ENCODE measurements at places on chromosomes 2 and 18.

DNA sequence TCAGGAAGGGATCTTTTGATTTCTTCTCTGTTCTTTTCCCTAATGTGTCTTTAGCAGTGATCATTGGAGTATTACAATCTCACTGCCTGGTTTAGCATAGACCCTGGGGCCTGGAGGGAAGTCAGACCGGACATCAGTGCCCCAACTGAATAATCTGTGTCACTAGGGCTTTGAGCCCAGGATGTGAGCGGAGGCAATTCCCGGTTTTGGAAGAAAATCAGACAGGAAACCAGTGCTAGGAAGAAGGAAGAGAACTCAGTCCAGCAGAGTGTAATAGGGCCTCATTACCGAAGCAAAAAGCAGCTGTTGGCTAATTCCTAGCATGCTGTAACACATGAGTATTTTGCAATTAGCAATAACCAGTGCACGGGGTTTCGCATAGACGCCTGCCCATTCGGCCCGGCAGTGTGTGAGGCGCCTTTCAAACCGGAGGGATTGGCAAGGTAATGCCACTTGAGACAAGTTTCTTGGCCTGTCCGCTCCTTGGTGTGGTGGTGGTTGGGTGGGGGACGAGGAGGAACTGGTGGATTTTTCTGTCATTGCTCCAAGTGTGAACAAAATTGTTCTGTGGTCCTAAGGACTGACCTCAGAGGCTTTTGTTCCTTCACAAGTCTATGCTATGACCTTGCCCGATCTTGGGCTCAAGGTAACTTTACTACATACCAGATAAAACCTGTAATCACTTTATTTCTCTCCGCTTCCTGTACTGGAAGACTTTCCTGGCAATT, 2.8 kb downstream of the FOSL2 start:
- DNase-seq: no peak

DNA sequence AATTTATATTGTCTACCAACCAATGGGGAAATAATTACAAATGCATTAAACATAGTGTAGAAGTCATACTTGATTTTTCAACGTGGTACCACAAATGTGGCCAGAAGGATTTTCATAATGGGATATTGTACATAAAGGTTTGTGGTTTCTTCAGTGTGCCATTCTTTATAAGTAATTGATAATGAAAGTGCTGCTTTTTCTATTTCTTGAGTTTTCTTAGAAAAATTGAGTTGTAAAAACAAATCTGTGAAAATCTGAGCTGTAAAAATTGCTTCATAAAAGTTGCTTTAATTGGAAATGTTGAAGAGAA, 103.6 kb downstream of the KYNU start:
- DNase-seq: no peak

- DNase-seq: no peak
Measured at GRCh38 chr18:45667056-45667736, 51.9 kb downstream of the SLC14A2 start.

GRCh38 chr2:134261398-134262131, 7.7 kb downstream of the MGAT5 start:
- no peak for DNase-seq

DNA sequence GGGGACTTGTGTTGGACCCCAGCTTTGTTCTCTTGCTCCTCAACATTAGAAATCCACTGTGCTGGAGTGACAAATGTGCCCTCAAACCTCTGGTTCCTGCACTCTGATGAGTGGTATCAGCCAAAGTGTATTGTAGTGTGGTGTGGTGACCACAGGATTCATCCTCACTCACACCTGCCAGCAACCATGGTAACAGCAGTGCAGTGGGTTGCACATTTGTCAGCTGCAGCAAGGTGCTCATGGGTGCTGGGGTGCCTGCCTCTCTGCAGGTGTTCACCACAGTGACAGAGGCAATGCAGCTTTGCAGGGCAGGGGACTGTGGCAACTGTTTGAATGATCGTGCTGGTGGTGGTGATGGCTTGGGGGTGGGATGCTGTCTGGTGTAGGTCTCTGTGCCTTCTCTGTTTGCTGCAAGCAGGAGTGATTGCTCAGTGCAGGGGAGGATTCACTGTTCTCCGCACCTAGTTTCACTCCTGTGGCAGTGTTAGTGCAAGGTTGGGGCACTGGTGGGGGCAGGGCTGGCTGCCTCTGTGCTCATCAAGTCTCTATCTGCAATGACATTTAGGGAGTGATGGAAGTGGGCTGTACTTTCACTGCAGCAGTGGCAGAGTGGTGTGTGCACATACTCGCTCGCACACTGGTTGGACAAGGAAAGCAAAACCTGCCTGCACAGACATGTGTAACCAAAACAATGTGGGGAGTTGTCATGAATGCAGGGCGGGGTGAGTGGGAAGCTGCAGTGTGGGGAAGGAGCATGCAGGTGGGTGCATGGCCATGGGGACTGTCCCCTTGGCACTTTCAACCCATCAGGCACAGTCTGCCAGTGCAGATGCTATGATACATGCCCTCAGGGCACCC, 301.1 kb downstream of the PIK3C3 start:
- DNase-seq: no peak

GRCh38 chr2:24832073-24832461, 38.8 kb downstream of the CENPO start:
- DNase-seq: no peak

- no peak for DNase-seq
Measured at GRCh38 chr2:60358476-60358875, 195.0 kb downstream of the BCL11A start.

DNA sequence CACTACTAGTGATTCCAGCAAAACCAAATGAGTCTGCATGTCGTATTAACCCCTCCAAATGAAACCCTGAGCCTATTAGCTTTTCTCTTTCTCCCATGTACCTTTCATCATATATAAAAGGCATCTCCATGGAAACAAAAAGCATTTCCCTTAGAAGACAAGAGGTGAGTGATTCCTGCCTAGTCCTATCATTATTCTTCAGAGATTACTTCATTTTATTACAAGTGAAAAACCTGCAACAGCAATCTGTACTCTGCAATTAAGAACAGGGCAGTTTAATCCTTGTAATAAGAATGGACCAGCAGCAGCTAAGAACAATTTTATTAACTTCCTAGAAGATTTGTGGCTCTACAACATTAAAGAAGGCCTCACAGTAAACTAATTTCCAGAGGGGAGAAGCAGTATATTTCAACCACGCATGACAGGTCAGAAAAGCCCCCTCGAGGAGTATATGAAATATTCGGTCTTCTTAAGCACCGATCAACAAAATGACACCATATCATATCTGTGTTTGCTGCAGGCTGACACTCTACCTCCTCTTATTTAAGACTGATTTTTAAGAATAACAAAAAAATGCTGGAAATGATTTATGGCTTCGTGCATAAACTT, 132.3 kb upstream of the TFPI start:
- no peak for DNase-seq

- no peak for DNase-seq
Measured at GRCh38 chr2:181114021-181114420, 133.6 kb downstream of the UBE2E3 start.

DNA sequence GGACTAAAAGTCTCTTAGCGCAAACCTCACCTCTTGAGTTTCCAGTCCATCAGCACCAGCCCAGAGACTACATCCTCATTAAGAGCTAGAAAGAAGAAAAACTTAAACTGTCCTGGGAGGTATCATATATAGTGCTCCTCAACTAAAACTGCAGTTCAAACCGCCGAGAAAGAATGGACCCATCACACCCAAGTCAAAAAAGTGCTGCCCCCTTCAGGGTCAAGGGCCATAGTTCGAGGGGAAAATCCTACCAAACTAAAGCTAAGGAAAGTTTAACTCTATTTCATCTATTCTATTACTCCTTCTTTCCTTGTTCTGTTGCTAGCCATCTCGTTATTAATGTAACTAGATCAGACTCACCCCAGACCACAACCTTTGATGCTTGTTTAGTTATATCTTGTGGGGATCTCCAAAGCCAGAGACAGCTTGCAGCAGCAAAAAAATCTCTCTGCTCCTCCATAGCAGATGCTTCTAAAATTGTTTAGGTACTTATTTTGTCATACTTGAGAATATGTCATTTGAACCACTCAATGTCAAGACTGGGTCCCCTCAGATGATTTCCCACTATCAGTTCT, 134.5 kb upstream of the RMP24 start:
- DNase-seq: no peak

- no peak for DNase-seq
Measured at GRCh38 chr18:45829855-45830254, 4.4 kb downstream of the SIGLEC15 start.

DNA sequence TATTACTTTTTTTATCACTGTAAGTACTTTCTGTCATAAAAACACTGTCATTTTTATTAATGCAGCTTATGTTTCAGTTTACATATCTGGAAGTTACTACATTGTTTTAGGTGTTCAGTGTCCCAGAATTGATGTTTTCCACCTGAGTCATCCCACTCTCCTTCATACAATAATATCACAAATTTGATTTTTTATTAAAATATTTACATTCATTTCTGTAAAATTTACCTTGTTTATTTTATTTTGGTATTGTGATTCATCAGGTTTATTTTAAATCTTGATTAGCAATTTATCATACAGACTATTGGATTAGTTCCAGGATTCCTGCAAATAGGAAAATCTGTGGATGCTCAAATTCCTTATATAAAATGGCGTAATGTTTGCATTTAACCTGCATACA, 1662.9 kb downstream of the SUCLG1 start:
- DNase-seq: no peak

GRCh38 chr2:74693668-74694067, 39.6 kb downstream of the SEMA4F start:
- no peak for DNase-seq

DNA sequence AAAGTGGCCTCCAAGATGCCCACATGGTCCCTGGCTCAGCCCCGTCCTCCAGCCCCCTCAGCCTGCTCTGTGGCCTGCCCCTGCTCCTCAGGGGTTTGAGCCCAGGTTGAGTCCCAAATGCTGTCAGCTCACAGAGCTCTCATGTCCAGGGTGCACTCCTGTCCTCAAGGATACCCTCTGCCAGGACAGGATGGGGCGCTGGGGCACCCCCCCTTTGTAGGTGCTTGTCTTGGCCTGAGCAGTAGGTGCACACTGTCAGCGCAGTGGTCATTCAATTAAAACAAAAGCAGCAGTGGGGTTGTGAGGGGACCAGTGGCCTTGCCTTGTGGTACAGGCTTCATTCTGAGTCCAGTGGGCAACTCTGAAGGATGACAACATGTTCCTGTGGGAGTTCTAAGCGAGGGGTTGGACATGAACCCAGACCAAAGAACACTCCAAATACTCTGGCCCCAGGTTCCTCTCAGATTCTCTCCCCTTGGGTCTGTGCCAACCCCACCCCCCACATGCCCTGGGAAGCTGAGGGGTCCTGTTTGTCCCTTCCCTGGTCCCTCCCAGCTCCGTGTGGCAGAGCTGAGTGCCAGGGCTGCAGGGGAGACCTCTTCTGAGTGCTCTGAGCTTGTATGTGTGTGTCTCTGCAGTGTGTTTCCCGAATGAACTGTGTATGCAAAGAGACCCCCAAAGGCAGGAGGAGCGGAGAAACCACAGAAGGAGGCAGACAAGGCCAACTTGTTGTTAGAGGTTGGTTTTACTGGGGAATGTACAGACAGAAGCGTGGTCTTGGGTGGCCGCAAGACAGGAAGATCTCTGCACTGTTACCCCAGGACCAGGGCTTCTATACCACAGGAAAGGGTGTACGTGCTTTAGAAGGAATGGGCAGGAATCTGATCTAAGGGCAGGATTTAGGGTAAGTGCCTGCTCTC, 155.6 kb upstream of the HS6ST1 start:
- no peak for DNase-seq

GRCh38 chr2:9778012-9778411, 65.3 kb upstream of the TAF1B start:
- DNase-seq: peak; percentile 50

DNA sequence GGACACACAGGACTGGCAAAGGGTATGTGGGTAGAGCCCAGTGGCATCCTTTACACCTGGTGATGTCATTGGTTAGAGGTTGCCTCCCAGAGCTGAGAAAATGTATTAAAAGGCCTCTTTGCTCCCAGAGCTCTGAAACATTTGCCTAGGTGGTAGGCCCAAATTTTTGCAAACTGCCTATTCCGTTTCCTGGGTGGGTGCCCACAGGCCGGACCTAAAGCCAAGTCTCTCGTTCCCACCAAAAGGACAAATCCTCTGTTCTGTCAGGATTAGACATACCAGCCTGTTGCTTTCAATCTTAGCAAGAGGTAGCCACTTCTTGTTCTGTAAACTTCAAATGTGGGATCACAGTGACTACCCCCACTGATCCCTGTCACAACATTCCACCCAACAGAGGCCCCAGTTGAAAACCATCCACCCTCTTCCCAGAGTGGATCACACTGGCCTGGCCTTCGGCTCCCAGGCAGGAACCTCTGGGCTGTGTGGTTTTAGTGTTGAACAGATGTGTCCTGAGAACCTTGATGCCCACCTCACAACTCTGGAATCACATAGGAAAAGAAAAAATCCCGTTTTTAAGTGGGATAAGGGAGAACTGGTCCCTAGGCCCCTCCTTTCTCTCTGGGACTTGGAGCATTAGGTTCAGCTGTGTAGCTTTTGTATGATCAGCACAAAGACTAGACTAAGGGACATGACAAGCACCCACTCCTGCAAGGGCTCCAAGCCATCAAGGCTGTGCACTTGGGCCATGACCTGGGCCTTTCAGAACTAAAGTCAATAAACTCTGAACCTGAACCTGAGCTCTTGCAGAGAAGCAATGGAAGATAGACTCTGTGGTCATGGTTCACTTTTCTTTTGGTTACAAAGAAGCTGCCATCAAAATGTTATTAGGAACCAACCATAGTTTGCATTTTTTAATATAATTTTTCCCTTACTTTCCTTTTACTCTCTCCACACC, 211.3 kb downstream of the CYP26B1 start:
- DNase-seq: no peak

DNA sequence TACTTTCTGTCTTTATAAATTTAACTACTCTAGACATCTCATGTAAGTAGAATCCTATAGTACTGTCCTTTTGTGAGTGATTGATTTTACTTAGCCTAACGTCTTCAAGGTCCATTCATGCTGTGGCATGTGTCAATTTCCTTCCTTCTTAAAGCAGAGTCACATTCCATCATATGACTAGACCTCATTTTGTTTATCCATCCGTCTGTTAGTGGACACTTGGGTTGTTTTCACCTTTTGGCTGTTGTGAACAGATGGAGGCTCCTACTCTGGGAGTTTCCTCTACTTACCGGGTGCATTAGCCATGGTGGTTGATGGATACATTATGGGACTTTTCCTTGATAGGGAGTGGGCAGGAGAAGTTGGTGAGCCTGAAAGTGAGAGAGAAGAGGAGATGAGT, 6.4 kb upstream of the PDIA6 start:
- DNase-seq: no peak

- no peak for DNase-seq
Measured at GRCh38 chr2:169039702-169040101, 8.6 kb upstream of the ABCB11 start.

- no peak for DNase-seq
Measured at GRCh38 chr18:6328621-6329010, 86.1 kb downstream of the L3MBTL4 start.

GRCh38 chr2:67572721-67573435, 175.7 kb downstream of the ETAA1 start:
- no peak for DNase-seq

Data from H54 (cell line).